ENCODE measurements at places on chromosomes 5 and 9. TPM values are rescaled to one million over a fixed set of nuclear protein-coding genes. Genes with fewer than 3 reads are reported as not detected.
A peak's percentile ranks its signal among the peaks of the same experiment; 100 is the strongest.

The NDST1 gene
- 72.6 TPM for total RNA-seq

- H3K4me3 ChIP-seq: no peak overlapping the region
- no peak overlapping the region for H3K27ac ChIP-seq
- no peaks in the 10 kb centered on the region for H3K27me3 ChIP-seq
Measured at GRCh38 chr5:68170826-68171558, 44.6 kb upstream of the PIK3R1 start.

- H3K27ac ChIP-seq: no peak overlapping the region
- H3K27me3 ChIP-seq: no peaks in the 10 kb centered on the region
- H3K36me3 ChIP-seq: no peaks in the 10 kb centered on the region
- no peak overlapping the region for H3K4me3 ChIP-seq
- DNase-seq: no peak
Measured at GRCh38 chr5:84724181-84724580, 339.5 kb upstream of the EDIL3 start.

DNA sequence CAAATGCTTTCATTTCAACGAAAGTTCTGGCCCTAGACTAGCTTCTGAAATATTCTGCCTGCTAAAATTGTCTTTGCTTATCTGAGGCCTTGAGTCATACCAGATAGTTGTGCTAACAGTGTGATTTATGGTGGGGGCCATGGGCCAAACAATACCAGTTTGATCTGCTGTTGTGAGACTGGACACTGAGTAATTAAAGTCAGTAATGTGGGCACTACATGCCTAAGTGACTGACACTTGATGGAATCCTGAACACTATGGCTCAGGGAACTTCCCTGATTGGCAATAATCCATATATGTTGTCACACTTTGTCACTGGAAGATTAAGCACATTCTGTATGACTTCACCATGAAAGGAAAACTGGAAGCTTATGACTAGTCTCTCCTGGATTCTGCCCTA is 127.6 kb upstream of the CYLC2 start:
- peaks cover 8% of the 10 kb centered on the region for H3K4me1 ChIP-seq
- peak; percentile 13 for DNase-seq
- H3K4me3 ChIP-seq: no peak overlapping the region
- no peaks in the 10 kb centered on the region for H3K27me3 ChIP-seq

The TMC1 gene
- total RNA-seq: not detected

The LRRC26 gene
- 0.52 TPM for total RNA-seq

The PCDHGA12 gene
- total RNA-seq: 2.9 TPM

The ACTBL2 gene
- 0.45 TPM for total RNA-seq

DNA sequence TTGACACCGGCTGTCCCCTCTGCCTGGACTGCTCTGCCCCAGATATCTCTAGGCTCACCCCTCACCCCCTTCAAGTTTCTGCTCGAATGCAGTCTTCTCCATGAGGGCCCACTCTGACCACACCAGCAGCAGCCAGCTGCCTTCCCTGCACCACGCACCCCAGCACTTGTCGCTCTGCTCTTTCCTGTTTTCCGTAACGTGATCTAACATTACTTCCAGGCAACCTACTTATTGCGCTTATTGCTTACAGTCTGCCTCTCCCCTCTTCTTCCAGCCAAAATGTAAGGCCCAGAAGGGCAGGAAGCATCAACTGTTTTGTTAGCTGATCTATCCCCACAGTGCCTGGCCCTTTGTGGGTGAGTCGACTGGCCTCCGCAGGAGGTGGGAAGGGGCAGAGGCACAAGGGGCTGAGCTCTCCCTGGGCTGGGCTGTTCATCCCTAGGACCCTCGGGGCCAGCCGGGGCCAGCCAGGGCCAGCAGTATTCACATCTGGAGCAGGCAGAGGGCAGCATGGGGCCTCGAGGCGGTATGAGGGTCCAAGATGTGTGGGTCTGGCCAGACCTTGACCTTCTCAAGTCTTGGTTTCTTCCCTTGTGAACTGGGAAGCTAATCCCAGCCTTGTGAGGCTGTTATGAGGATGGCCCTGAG is 11.6 kb upstream of the DBN1 start:
- H3K27ac ChIP-seq: peak overlapping the region; percentile 73
- no peak for DNase-seq
- H3K4me3 ChIP-seq: peak overlapping the region; percentile 5
- no peaks in the 10 kb centered on the region for H3K27me3 ChIP-seq

GRCh38 chr5:12780536-12780935 is 876.3 kb upstream of the CTNND2 start:
- no peaks in the 10 kb centered on the region for H3K36me3 ChIP-seq
- H3K27ac ChIP-seq: no peak overlapping the region
- no peak overlapping the region for H3K4me3 ChIP-seq

DNA sequence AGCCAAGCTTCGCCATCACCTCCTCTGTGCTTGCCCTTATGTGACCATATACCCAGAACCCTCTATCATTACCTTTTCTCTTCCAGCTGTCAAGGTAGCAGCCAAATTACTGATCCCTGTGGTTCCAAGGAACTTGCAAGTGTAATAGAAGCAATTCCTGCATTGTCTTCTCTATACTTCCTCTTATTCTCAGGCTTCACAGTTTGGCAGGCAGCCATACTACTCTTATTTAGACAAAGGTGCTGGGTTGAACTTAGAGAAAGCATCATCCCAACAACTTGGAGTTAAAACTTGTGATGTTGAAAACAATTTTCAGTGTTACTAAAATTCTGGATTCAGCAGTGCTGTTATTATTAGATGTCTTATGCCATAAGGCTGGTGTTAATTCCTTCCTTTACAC is 93.2 kb downstream of the NLN start:
- peak overlapping the region; percentile 71 for H3K27ac ChIP-seq
- no peak overlapping the region for H3K4me3 ChIP-seq
- H3K36me3 ChIP-seq: peaks cover 13% of the 10 kb centered on the region

DNA sequence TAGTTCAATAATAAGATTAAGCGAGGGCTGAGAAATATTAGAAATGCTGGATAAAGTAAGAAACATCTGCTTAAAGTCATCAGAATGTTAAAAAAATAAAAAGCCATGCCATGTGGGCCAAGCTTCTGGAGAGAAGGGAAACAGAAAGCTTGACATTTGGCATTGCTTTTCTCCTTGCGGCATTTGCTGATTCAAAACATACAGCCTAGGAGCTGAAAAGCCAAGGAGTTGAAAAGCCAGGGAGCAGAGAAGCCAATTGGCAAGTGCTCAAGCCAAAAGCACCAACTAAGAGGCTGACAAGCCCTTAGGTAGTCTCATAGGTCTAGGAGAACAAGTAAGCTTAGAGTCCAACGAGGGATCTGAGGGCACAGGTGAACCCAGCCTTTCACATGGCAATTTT is 754.3 kb downstream of the TLE4 start:
- H3K4me1 ChIP-seq: no peaks in the 10 kb centered on the region
- no peak for DNase-seq
- H3K27me3 ChIP-seq: no peaks in the 10 kb centered on the region
- H3K36me3 ChIP-seq: no peaks in the 10 kb centered on the region

- no peak overlapping the region for H3K4me3 ChIP-seq
- no peaks in the 10 kb centered on the region for H3K27me3 ChIP-seq
- H3K27ac ChIP-seq: no peak overlapping the region
- H3K4me1 ChIP-seq: no peaks in the 10 kb centered on the region
Measured at GRCh38 chr5:123387313-123387712, 35.9 kb downstream of the CEP120 start.

GRCh38 chr5:55541056-55541635 is 6.4 kb upstream of the PLPP1 start:
- no peak for DNase-seq
- H3K4me1 ChIP-seq: no peaks in the 10 kb centered on the region
- no peaks in the 10 kb centered on the region for H3K36me3 ChIP-seq
- no peak overlapping the region for H3K27ac ChIP-seq

- peaks cover 76% of the 10 kb centered on the region for H3K27me3 ChIP-seq
- H3K4me1 ChIP-seq: peaks cover 13% of the 10 kb centered on the region
- no peak for DNase-seq
- no peak overlapping the region for H3K4me3 ChIP-seq
Measured at GRCh38 chr5:170302653-170303501, 5.3 kb upstream of the LCP2 start.

GRCh38 chr5:174733091-174733690 is 8.8 kb downstream of the MSX2 start:
- peaks cover 27% of the 10 kb centered on the region for H3K27me3 ChIP-seq
- H3K36me3 ChIP-seq: peaks cover 5% of the 10 kb centered on the region
- peaks cover 14% of the 10 kb centered on the region for H3K4me1 ChIP-seq
- H3K4me3 ChIP-seq: no peak overlapping the region

DNA sequence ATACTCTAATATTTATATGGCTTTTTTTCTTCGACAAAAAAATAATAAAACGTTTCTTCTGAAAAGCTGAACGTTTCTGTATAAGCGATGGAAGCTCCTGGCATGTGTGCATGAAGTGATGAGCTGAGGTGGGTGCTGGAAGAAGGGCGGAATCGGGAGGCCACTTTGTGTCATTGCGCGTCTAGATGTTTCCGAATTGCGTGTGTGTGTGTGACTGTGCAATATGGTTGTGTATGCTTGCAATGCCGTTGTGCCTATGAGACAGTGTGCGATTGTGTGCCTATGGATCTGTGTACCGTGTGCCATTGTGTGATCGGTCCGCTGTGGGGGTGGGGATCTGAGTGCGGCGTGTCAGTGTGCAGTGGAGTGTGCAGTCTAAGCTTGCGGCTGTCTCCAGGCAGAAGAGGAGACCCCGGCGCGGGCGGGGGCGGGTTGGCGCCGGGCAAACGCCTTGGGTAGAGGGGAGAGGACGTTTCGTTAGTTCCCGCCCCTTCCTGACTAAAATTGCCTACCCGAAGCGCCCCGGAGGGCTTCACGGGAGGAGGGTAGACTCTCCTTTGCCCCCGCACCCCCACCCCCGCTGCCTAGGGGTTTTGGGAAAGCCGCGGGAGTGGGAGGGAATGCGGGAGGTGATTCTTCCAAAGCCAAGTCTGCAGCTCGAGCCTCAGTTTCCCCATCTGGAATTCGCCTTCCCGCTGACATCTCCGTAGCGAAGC is 24.2 kb downstream of the PCDHGC5 start:
- peak overlapping the region; percentile 18 for H3K27ac ChIP-seq
- DNase-seq: no peak
- no peaks in the 10 kb centered on the region for H3K27me3 ChIP-seq
- H3K36me3 ChIP-seq: peaks cover 66% of the 10 kb centered on the region

DNA sequence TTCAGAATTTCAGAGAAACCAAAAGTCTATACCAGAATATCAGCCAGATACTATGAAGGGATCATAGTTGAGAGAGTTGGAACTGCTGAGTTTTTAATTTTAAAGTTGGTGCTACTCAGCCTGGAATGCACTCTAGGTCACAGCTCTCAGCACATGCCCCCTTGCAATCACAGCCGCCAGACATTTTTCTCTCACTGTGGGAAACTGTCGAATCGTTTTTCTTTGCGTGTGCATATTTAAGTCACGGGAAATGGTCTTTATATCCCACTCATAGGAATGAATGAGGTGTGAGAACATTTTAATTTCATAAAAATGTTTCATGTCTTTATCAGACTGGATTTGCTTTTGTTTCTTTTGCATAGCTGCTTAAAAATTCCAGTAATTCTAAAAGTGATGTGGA is 12.2 kb upstream of the SPDL1 start:
- H3K27ac ChIP-seq: no peak overlapping the region
- peaks cover 52% of the 10 kb centered on the region for H3K27me3 ChIP-seq
- no peaks in the 10 kb centered on the region for H3K36me3 ChIP-seq
- no peaks in the 10 kb centered on the region for H3K4me1 ChIP-seq
- H3K4me3 ChIP-seq: no peak overlapping the region

- H3K27me3 ChIP-seq: no peaks in the 10 kb centered on the region
- H3K27ac ChIP-seq: no peak overlapping the region
- no peaks in the 10 kb centered on the region for H3K36me3 ChIP-seq
- no peak overlapping the region for H3K4me3 ChIP-seq
- no peaks in the 10 kb centered on the region for H3K4me1 ChIP-seq
Measured at GRCh38 chr5:129629575-129629974, 118.3 kb upstream of the MINAR2 start.

The MYORG gene
- 12.5 TPM for total RNA-seq

DNA sequence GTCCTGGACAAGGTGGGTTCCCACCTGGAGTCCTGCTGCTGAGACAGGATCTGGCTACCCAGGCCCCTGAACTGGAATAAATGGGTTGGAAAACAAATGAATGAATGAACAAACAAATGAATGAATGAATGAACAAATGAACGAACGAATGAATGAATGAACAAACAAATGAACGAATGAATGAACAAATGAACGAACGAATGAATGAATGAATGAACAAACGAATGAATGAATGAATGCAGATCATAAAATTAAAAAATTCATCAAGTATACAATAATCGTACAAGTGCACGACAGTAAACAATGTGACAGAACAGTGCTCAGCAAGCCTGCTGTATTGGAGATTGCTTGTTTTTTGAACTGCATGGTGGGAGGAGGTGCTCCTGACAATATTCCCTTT is 2097.1 kb downstream of the MAT2B start:
- H3K27ac ChIP-seq: no peak overlapping the region
- H3K27me3 ChIP-seq: no peaks in the 10 kb centered on the region
- no peaks in the 10 kb centered on the region for H3K4me1 ChIP-seq
- H3K36me3 ChIP-seq: no peaks in the 10 kb centered on the region
- no peak overlapping the region for H3K4me3 ChIP-seq

DNA sequence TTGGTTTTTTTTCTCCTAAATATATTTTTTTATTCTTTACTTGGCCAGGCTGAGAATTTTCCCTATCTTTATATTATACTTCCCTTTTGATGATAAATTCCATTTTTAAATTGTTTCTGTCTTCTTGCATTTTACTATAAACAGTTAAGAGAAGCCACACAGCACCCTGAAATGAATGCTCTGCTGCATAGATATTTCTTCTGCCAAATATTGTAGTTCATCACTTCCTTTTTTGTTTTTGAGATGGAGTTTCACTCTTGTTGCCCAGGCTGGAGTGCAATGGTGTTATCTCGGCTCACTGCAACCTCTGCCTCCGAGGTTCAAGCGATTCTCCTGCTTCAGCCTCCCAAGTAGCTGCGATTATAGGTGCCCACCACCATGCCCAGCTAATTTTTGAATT is 8.5 kb upstream of the INIP start:
- no peaks in the 10 kb centered on the region for H3K36me3 ChIP-seq
- H3K27ac ChIP-seq: no peak overlapping the region
- H3K4me3 ChIP-seq: no peak overlapping the region

The PGGT1B gene
- total RNA-seq: 46.4 TPM

DNA sequence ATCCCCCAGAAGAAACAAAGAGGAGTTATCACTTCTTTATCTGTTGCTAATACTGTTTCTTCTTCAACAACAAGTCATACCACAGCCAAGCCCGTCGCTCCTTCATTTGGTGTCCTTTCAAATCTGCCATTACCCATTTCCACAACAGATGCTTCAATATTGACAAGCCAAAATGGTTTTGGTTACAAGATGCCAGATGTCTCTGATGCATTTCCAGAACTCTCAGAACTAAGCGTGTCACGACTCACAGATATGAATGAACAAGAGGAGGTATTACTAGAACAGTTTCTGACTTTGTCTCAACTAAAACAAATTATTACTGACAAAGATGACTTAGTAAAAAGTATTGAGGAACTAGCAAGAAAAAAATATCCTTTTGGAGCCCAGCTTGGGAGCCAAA is 16.0 kb upstream of the HAND1 start:
- no peak for DNase-seq
- peaks cover 77% of the 10 kb centered on the region for H3K27me3 ChIP-seq
- no peak overlapping the region for H3K4me3 ChIP-seq
- no peaks in the 10 kb centered on the region for H3K4me1 ChIP-seq

GRCh38 chr5:172918421-172919371 is 40.5 kb upstream of the RPL26L1 start:
- H3K36me3 ChIP-seq: peaks cover 23% of the 10 kb centered on the region
- no peaks in the 10 kb centered on the region for H3K4me1 ChIP-seq
- DNase-seq: no peak
- H3K27me3 ChIP-seq: no peaks in the 10 kb centered on the region

GRCh38 chr9:78539904-78540303 is 243.0 kb downstream of the PSAT1 start:
- H3K36me3 ChIP-seq: no peaks in the 10 kb centered on the region
- H3K27me3 ChIP-seq: no peaks in the 10 kb centered on the region
- no peaks in the 10 kb centered on the region for H3K4me1 ChIP-seq
